GM20000 (cell line): ENCODE measurements at places on chromosomes 3 and 15.

- no peak for DNase-seq
These were observed 124.0 kb downstream of the NTRK3 start for GRCh38 chr15:88132499-88132898.

DNA sequence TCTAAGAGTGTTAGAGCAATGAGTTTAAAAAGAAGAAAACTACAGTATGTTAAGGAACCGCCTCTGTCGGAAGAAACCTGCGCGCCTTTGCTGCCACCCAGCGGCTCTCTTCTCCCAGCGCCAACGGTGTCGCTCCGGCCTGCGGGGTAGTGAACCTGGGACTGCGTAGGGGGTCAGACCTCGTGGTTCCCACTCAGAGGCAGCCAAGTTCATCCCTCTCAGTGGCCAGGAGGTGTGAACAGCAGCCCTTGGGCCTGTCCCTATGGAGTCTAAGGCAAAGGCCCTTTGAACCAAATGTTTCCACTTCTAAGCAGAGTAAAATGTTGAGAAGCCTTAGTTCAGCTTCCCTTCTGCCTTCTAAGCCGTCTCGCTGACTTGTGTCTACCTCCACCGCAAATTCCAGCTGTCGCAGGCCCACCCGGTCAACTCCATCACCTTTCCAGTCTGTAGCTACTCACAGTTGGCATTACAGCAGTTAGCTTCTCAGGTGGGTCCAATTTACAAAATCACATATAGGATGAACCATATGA lies 980 bp upstream of the RAB27A start:
- DNase-seq: peak; percentile 86

DNA sequence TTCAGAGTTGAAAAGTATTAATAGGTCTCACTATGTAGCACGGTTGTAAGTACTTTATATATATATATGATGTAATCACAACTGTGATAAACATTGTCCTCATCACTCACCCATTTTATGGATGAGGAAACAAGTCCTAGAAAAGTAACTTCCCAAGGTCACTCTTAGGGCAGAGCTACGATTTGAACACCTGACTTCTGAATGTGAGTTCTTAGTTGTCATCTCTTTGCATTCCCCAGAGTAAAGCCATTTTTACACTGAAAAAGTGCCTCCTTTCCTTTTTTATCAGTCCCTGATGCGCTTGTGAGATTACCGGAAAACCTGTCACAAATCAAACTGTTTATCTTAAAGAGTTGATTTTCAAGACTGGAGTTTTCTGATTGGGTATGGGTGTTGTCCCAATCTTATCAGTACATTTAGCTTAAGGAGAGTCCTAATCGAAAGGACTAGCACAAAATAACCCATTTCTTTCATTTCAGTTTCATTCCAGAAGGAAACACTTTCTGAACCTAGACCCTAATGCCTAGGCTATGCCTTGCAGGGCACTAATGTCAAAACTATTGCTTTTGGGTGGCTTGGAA lies 2.3 kb upstream of the EDEM1 start:
- DNase-seq: no peak

DNA sequence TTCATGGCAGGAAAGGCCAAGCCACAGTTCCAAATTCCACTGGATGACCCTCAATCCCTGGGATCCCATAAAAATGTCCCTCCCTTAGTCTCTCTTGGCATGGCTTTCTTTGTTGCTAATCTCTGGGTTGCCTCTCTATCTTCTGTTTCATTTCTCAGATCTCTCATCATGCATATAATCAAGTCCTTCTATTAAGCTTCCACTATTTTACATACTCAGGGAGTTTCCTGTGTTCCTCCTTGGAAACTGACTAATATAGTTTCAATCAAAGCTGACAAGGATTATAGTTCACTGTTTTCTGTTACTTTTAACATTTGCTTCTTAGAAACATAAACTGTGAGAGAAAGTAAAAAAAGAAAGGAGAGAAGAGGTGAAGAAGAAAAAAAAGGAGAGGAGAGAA lies 113.8 kb upstream of the COL8A1 start:
- no peak for DNase-seq

DNA sequence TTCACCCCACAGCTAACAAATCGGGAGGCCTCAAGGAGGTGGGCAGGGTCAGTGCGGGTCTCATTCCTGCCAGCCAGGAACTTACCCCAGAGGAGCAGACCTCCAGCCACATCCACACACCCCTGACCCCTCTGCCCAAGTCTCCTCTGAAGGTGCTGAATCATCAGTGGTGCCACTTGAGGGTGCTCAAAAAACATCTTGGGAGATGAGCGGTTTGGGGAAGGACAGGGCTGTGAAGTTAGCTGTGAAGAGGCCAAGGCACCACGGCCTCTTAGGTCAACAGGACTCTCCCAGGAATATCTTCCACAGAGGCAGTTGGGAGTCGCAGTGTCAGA lies 1.2 kb downstream of the DAPK2 start:
- DNase-seq: peak; percentile 39

- DNase-seq: no peak
These were observed 190.9 kb upstream of the MME start for GRCh38 chr3:154889227-154889634.

DNA sequence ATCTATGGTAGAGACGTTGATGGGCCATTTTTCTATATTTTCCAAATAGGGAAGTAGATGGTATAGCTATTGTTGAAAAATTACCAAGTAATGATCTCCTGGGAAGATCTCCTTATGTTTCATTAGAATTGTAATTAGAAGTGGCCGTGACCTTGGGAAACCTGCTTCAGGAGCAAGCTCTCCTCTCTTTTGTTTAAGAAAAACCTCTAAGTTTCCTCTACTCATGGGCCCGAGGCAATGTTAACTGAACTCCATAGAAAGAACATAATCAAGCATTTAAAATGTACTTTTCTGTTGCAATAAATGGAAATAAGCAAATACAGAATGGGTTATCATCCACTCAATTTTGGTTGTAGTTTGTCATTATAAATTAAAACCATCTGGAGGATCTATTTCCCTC lies 511.2 kb upstream of the MDFIC2 start:
- DNase-seq: no peak

GRCh38 chr3:190319660-190320059 lies 2.6 kb downstream of the CLDN1 start:
- DNase-seq: no peak

DNA sequence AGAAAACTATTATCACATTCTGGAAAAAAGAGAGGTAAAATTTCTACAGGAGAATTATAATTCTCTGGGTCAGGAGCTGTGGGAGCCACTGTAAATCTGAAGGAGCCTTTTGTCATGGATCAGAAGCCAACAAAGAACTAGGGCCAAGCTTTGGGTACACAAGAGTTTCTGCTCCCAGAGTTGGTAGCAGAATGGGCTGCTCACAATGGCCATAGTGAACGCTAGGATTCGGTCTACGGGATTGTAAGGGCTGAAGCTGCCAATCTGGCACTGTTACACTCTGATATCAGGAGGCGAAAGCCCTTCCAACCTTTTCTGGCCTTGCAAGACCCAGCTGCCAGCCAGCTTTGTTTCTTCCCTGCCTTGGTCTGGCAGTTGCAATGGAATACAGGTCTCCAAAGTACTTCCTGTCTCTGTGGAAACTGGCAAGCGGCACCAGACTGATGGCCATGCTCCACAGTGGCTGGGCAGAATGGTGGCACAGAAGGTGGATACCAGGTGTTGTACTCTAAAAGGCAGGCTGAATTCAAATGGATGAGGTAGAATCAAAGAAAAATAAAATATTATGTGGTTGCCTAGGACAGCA lies 831.7 kb downstream of the CADM2 start:
- no peak for DNase-seq

- DNase-seq: no peak
These were observed 95.0 kb upstream of the FNDC3B start for GRCh38 chr3:171944118-171945016.

DNA sequence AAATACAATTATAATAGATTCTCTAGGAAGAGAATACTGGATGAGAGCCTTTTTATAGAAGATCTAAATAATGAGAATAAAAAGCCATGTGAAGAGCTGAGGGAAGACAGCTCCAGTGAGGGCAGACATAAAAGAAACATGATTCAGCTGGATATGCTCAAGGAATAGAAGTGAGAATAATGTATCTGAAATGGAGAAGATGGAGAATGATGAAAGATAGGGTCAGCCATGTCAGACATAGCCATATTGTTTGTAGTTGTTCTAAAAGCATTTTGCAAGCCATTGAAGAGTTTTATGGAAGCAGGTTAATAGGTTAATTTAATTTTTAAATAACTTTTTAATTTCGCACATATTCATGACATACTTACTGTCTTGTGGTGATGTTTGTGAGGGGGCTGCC lies 713.5 kb upstream of the ARPP21 start:
- no peak for DNase-seq

DNA sequence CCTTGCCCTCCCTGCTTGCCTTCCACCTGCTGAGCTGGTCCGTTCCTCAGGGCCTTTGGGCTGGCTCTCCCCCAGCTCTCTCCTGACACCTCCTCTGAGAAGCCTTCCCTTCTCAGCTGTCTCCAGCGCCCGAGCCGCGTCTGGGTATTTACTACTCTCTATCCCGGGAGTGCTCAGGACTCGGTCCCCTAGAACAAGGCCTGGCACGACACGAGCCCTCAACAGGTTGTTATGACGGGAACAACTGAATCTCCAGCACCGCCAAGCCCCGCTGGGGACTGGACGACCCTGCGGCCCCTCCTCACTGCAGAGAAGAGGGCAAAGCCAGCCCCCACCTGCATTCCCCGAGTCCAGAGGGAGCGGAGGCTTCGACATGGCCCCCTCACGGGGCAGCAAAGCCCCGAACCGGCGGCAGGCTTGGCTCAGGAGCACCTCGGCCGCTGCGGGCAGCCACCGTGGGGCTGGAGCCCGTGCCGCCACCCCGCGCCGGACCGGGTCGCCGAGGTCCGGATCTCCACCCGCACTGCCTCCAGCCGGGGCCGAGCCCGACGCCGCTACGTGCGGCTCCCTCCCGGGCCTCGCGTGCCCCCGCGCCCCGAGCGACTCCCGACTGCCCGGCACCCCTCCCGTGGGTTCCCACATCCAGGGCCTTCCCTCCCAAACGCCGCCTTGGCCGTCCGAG lies 792 bp downstream of the TPRA1 start:
- DNase-seq: no peak

DNA sequence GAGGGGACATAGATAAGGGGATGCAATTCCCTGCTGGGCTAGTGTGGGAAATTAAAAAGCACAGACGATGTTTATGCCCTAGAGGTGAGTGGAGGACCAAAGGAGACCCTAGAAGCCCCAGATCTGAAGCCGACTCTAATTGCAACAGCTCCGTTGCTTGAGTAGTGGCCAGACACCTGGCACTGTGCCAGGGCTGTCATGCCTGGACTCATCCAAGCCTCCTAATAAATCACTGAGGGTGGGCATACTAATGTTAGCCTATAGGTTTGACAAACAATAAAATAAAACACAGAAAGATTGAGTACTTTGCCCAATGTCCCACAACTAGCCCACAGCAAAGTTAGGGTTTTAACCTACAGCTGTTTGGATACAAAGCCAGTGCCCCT lies 25.4 kb upstream of the MRPS22 start:
- DNase-seq: no peak

DNA sequence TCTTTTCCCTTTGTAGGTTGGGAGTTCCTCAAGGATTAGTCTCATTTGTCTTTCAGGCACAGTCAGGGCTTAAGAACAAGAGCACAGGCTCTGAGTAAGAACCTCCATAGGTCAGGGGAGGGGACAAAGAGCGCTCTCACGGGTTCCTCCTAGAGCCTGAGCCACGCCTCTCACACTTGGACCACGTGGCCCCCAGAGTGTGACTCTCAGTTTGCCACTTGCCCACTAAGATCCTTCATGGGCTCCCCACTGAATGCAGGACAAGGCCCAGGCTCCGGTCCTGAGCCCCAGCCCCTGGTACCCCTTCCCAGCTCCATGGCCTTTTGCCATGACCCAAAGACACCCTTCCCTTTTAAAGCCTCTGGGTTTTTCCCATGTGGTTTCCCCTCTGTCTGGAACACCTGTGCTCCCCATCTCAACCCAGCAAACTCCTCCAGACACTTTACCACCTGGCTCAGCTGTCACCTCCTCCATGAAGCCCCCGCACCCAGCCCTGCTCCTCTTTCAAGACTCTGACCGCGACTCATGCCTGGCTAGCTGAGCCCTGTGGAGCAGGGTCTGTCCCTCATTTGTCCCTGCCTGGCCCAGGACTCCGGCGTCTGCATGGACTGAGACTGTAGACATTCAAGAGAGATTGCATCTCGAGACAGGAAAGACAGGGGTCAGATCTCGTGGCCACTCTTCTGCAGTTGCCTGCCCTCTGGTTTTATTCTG lies 32.7 kb downstream of the IQSEC1 start:
- DNase-seq: peak; percentile 92

- DNase-seq: no peak
These were observed 317.5 kb upstream of the CNTN6 start for GRCh38 chr3:775178-775880.

DNA sequence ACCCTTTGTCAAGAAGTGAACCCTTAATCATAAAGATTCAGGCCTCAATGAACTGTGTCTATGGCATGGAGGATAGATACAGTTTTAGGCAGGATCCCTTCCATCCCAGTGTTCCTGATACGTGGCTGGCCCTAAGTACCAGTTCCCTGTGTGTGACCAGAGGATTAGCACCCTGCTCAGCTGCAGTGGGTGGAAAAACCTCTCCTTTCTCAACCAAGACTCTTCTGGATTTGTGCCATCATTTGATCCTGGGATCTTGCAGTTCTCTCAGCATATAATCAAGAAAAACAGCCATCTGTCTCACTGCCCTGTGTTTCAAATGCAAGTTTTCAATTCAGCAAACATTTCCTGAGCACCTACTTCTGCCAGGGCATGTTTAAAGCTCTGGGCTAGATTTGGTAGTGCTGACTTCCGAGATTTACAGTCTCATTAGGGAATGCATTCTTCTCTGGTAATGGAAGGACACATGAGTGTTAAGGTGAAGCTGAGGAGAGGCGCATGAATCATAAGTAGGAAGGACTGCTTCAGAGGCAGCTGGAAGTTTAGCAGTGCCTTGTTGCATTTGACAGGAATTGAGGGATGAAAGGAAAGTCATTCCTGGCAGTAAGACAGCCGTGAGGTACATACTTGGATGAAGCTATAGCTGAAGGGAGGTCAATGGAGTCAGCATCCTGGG lies 388.3 kb downstream of the MFSD1 start:
- DNase-seq: no peak

GRCh38 chr3:22360164-22360563 lies 609.2 kb upstream of the ZNF385D start:
- DNase-seq: no peak

DNA sequence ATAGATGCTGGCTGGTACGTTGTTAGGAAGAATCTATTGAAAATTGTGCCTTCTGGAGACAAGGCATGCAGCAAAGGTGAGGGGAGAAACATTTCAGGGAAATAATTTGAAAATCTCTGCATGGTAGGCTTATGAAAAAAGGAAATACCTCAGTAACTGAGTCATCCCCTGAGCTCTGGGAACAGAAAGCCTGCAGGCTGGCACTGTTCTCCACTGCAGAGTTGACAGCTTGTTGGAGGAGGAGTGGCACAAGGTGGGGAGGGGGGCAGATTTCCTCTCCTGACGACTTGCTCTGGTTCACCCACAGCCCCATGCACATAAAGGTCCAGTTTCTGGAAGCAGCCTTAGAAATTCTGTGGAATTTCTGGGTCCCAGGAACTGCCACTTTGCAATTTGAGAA lies 179.4 kb downstream of the ABHD5 start:
- no peak for DNase-seq

GRCh38 chr3:109188741-109189140 lies 52.2 kb downstream of the C3orf85 start:
- no peak for DNase-seq

GRCh38 chr3:30281526-30281925 lies 324.9 kb upstream of the TGFBR2 start:
- no peak for DNase-seq
